Ascending aorta (tissue), 2 donors: ENCODE measurements at places on chromosomes 11 and 22.

DNA sequence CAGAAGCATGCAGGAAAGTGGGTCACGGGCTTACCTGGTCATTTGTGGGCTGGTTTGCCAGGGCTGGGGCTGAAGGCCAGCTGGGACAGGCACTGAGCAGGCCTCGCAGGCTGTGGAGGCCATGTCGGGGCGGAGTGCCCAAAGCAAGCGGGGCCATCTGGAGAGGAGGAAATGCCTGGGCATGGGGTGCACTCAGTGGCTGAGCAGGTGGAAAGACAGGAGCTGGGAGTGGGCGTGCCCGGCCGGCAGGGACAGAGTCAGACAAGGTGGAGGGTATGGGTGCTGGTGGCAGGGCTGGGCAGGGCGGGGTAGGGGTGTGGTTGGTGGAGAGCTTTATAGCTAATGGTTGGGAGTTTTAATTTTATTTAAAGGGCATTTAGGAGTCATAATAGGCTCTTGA lies 27.4 kb downstream of the DAGLA start:
- DNase-seq: no peak

- DNase-seq: no peak
These were observed 41.3 kb downstream of the CHST1 start for GRCh38 chr11:45624095-45624494.

DNA sequence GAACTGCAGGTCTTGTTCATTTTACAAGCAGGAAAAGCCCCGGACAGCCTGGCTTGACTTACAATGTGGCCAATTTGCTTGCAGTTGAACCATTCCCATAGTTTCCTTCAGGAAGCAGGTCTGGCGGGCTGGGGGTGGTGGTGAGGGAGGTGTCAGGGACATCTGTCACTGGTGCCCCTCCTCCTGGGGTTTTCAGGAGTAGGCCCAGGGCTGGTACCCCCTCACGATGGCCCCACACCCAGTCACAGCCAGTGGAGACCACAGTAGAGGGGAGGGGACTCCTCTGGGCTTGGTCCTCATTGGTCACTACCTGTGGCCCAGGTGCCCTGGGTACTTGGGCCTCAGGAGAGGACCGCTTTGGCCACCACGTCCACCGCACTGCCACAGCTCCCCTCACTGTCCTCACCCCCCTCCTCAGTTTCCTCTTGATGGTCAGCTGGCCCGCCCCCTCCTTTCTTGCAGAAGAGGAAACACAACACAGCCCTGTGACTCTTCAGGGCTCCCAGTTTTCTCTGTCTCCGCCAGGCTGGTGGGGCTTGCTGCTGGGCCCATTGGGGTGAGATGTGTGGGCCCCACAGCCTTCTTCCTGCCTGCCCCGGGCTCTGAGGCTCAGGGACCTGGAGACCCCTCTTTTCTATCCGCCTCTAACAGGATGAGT lies 39.8 kb upstream of the SHISAL1 start:
- DNase-seq: no peak

- no peak for DNase-seq
These were observed 42.4 kb upstream of the HIPK3 start for GRCh38 chr11:33214767-33215166.
